CD4-positive, alpha-beta T cell treated with Interleukin-6 for 4 hours (primary cell): ENCODE measurements at places on chromosomes 12 and 14.

GRCh38 chr12:12081836-12082497 is 11.2 kb downstream of the BCL2L14 start:
- no peak for DNase-seq

DNA sequence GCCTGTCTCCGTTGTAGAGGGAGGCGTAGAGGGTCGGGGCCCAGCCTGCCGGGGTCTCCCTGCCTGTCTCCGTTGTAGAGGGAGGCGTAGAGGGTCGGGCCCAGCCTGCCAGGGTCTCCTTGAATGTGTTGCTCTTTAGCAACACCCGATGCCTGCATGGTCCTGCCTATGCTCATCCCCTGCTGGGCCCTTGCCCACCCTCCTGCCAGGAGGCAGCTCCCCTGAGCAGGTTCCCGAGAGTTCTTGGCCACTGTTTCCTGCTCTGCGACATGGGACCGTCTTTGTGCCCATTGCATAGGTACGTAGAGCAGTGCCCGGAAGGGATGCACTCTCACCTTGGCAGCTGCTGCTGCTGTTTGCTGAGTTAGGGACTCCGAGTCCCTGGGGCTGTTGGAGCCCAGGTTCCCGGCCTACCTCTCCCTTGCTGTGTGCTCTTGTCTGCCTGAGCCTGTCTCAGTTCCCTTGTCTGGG is 3.3 kb downstream of the KIF26A start:
- DNase-seq, result no peak

DNA sequence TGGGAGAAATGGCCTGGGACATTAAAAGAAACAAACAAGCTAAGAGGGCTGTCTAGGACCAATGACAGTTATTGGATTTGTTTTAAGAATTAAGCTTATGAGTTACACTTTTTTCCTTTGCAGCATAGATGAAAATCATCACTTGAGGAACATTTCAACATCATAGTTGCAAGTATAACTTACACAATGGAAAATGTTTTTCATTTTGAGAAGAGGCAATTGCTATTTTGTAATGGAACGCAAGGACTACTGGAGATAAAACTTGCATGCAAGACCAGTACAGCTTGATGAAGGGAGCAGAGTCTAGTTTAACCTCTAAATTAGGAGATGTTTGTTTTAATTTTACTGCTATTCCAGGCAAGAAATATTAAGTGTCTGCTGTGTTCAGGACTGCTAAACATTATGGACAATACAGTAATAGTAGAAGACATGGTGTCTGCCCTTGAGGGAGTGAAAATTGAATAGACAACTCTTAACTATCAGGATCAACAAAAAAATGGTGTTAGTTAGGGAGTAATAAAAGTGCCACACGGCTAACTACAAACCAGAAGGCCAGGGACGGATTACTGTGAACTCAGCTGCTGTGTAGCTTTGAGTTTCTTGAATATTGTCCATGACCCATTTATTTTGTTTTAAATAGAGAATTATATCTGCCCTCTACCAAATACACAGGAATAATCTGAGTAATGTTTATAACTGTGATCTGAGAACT is 374.5 kb downstream of the RAD51B start:
- DNase-seq, result no peak

- DNase-seq, result no peak
Measured at GRCh38 chr14:54597795-54598443, 31.0 kb downstream of the SAMD4A start.

DNA sequence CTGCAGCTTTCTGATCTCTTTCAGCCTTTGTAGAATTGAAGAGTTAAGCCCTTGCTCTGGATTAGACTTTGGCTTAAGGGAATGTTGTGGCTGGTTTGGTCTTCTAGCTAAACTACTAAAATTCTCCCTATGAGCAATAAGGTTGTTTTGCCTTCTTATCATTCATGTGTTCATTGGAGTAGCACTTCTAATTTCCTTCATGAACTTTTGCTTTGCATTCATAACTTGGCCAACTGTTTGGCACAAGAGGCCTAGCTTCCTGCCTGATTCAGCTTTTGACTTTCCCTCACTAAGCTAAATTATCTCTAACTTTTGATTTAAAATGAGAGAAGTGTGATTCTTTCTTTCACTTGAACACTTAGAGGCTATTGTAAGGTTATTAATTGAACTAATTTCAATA is 384.3 kb downstream of the RAD51B start:
- DNase-seq, result no peak

- no peak for DNase-seq
Measured at GRCh38 chr12:105233041-105233905, 2.7 kb downstream of the APPL2 start.

DNA sequence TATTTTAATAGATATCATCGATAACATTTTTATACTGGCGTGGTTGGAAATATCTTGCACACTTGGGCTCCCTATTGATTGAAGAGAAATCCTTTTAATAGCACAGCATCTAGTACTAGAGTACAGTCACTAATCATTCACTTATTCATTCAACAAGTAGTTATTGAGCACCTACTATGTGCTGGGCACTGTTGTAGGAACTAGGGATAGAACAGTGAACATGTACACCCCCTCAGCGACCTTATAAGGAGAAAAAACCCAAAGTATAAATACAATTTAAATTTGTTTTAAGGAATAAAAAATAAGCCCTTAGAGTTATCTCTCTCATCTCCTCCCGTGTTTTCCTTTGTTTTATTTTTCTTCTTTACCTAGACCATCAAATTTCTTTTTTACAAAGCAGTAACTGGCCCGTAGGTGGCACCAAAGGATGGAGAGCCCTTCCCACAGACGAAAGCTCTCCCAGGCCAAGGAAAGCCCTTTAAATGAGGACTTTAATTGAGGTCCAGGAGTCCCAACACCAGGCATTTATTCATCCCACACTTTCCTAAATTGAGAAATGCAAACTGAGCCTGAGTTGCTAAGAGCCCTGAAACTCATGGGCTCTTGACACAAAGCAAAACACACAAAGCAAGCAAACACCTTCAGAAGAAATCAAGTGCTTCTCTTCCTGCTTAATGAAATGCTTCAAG is 29.0 kb downstream of the PEBP1 start:
- no peak for DNase-seq

DNA sequence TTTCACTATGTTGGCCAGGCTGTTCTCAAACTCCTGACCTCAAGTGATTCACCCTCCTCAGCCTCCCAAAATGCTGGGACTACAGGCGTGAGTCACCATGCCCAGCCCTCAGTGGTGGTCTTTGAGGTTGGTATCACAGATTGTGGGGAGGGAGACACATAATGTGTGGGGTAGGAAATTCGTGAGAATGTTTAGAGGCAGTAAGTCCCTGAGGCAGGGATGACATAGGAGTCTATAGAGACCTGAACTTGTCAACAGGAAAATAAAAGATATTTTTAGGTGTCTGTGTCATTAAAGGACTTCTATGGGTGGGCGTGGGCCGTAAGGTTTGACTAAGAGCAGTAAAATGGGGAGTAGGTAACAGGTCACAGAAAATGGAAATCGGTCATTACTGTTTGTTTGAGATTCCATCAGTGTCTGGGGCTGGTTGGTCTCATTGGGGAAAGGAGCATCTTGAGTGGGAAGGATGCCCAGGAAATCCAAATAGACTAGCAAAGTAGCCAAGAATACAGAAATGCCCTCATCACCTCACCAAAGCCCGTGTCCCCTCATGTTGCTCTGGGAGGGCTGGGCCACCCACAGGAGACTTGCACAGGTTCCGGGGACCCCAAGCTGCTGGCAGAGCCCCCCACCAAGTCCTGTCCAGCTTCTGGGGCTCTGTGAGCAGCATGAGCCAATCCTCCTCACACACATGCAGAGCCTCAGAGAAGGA is 63.6 kb upstream of the BCL2L14 start:
- peak; percentile 80 for DNase-seq

GRCh38 chr12:20792971-20793370 is 17.5 kb upstream of the SLCO1B3 start:
- no peak for DNase-seq

DNA sequence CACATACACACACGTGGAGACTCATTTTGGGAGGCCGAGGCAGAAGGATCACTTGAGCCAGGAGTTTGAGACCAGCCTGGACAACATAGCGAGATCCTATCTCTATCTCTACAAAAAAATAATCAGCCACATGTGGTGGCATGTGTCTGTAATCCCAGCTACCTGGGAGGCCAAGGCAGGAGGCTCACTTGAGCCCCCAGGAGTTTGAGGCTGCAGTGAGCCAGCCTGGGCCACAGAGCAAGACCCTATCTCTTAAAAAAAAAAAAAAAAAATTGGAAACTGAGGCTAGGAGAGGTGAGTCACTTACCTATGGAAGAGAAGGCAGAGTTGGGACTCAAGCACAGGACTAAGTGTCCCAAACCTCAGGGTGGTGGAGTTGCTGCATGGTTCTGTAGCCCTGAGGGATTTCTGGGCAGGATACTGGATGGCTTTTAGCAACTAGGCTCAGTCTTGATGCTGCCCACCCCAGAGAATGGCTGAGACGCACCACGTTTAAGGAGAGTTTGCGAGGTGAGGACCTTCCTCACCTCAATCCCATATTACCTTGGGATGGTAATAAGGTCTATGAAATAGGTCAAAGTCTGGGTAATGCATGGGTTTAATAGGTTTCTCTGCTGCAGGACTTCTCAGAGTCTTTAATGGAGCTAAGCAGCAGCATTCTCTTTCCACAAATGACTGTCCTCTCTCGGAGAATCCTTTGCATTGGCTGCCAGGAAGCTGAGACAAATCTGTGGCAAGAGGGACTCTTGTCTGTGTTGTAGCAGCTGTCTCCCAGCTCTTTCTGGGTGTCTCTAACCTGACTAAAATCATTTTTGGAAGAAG is 35.6 kb downstream of the SH2B3 start:
- no peak for DNase-seq

DNA sequence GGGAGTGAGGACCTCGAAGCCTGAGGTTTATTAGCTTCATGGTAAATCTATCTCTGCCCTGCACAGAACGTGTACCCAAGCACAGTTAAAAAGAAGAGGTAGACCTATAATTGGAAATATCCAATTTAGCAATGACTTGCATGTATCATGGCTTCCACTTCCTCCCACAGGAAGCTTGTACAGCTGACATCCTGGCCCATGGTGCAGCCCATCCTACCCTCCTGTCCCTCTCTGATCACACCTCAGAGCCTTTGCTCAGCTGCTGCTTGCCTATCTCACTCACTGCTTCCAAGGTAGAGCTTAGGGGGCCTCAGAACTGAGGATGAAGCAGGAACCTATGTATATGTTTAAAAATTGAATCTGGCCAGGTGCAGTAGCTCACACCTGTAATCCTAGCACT is 4.3 kb upstream of the BCDIN3D start:
- DNase-seq, result no peak

DNA sequence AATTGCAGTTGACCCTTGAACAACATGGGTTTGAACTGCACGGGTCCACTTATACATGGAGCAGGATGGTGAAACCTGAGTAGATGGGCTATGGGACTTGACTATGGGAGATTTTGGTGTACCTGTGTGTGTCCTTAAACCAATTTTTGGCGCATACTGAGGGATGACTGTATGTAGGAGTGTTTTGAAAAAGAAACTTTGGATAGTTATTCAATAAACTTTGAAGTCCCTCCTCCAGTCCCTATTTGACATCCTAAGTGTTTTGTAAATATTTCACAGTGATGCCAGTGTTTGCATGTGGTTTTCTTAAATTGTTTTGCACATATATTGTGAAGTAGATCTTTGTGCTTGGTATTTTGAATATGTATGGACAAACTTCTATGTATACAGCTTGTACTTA is 12.4 kb downstream of the KTN1 start:
- no peak for DNase-seq

- DNase-seq, result no peak
Measured at GRCh38 chr12:70559390-70559789, 77.8 kb downstream of the PTPRB start.

GRCh38 chr14:91270619-91271018 is 26.1 kb upstream of the GPR68 start:
- peak; percentile 24 for DNase-seq

DNA sequence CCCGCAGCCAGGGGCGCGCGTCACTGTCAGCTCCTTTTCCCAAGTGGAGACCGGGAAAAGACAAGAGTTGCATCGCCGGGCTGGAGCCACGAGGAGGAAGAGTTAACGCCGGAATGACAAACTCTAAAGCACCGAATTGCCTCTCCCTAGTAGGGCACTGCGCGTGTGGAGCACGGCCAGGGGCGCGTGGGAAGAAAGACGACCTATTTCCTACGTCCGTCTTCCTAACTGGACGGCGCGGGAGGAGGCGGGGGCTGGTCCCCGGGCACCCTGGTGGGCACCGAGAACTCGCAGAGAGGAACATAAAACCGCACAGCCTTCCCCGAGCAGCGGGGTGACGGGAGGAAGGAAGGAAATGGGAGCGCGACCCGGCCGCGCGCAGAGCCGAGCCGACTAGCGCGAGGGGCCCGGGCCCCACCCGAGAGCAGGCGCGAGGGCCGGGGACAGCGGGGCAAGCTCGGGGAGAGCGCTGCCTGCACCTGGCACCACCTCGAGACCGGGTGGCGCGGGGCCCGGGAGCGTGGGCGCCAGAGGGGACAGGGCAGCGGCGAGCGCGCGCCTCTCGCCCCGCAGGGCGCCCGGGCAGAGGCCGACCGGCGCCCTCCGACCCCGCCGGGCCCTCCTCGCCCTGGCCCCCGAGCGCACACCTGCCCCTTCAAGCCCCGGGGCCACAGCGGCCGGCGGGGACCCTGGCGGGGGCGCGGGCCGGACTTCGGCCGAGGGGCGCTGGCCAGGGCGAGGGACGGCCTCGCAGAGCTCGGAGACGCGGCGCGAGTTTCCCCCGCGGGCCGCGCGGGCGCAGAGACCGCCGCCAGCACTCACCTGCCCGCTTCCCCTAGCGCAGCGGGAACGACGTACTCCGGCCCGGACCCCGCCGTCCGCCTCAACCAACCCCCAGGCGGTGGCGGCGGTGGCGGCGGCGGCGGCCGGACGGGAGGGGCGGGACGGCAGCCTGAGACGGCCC is at the start of gene SETD3:
Gene SETD3, minus strand, starts transcription at position 954 of the 964 bp plus-strand sequence. CDS start 15,054 bp downstream, outside the sequence.
- peak; percentile 40 for DNase-seq

DNA sequence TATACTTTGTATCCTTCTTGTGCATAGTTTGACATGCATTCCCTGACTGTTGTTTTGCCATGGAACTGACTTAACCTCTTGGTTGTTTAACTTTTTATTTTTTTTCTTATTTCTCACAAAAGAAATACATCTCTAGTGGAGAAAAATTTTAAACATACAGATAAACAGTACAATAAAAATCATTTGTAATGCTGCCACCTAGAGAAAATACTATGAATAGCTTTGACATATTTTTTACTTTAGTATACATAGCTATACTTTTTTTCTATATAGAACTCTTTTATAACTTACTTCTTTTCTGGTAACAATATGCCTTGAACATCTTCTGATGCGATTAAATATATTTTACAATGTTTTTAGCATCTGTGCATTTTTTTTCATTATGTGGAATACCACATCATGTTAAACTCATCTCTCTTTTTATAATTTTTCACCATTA is 184.5 kb downstream of the AKAP6 start:
- DNase-seq, result no peak

GRCh38 chr14:69985463-69985862 is 106.2 kb downstream of the SMOC1 start:
- no peak for DNase-seq

DNA sequence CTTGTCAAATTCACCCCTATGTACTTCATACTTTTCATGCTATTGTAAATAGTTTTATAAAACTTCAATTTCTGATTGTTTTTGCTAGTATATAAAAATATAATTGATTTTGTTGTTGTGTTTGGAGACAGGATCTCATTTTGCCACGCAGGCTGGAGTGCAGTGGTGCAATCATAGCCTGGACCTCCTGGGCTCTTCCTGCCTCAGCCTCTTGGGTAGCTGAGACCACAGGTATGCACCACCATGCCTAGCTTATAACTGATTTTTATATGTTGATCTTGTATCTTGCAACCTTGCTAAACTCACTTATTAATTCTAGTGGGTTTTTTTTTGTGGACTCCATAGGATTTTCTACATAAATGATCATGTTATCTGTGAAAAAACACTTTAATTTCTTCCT is 23.5 kb downstream of the ATP5MC2 start:
- DNase-seq, result no peak

GRCh38 chr14:32587461-32587860 is 258.4 kb downstream of the AKAP6 start:
- DNase-seq, result no peak
